Left cardiac atrium (tissue), 4 donors: ENCODE measurements at places on chromosomes 7 and 10. TPM values are rescaled to one million over a fixed set of nuclear protein-coding genes. Genes with fewer than 3 reads are reported as not detected.

OTUD1 gene
- total RNA-seq = 14.4 TPM

GHRHR gene
- not detected for total RNA-seq

LIPN gene
- not detected for total RNA-seq

PIK3CG gene
- 3.0 TPM for total RNA-seq

LRRC4 gene
- total RNA-seq = 8.3 TPM

TLX1 gene
- not detected for total RNA-seq

MET gene
- 16.7 TPM for total RNA-seq

EIF4EBP2 gene
- total RNA-seq = 82.9 TPM

VAX1 gene
- total RNA-seq = not detected

GTF2IRD1 gene
- 50.0 TPM for total RNA-seq

PDK4 gene
- 528 TPM for total RNA-seq

AGAP5 gene
- 4.4 TPM for total RNA-seq

TET1 gene
- 4.0 TPM for total RNA-seq

IKZF1 gene
- 4.4 TPM for total RNA-seq

MCU gene
- total RNA-seq = 21.1 TPM

ADGRA1 gene
- not detected for total RNA-seq

ST8SIA6 gene
- 11.0 TPM for total RNA-seq

DENND2A gene
- 19.0 TPM for total RNA-seq

CYP3A4 gene
- total RNA-seq = 0.34 TPM

APBB1IP gene
- total RNA-seq = 18.4 TPM

XRCC2 gene
- total RNA-seq = 1.4 TPM

CCDC126 gene
- 10.9 TPM for total RNA-seq

C10orf67 gene
- 0.10 TPM for total RNA-seq

AQP1 gene
- total RNA-seq = 244 TPM

FGL2 gene
- 19.7 TPM for total RNA-seq

SPDYE8 gene
- total RNA-seq = not detected

ASB10 gene
- total RNA-seq = 12.8 TPM

AFAP1L2 gene
- total RNA-seq = 7.6 TPM

SLC26A3 gene
- total RNA-seq = not detected

WDFY4 gene
- 2.6 TPM for total RNA-seq
